ENCODE measurements at places on chromosomes 2 and 18. TPM values are rescaled to one million over a fixed set of nuclear protein-coding genes. Genes with fewer than 3 reads are reported as not detected.

Gene CNDP1
- not detected for total RNA-seq

DNA sequence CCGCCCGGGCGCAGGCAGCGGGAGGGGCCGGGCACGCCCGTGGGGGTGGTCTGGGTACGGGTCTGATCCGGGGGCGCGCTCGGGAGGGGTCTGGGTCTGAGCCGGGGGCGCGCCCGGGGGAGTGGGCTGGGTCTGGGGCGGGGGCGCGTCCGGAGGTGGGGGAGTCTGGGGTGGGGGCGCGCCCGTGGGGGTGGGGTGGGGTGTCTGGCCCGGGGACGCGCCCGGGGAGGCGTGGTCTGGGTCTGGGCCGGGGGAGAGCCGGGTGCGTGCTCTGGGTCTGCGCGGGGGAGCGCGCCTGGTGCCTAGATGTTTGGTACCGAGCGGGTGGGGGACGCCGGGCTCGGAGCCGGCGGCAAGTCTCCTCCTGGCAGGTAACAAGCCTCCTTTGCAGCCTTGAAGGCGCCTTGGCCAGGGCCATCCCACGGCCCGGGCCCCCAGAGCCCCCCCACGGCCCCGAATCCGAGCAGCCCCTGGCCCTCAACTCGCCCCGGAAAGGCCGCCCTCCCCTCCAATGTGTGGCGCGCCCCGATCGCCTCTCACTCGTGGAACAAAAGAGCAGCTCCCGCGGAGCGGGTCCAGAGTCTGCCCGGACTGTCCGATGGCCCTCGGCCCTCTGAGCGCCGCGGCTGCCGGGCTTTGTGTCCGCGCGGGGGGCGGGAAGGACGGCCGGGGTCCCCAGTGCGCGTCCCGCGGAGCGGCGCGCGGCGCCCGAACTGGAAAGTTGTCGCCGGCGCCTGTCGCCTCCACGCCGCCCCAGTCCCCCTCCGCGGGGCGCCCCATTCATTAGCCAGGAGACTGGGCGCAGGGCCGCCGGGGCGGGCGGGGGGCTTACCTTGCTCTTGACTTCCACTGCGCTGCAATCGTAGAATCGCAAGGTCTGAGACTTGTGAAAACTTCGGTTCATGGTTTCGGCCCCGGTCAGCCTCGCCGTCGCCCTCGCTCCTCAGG lies 595 bp downstream of the PARD6G start:
- DNase-seq, result no peak

DNA sequence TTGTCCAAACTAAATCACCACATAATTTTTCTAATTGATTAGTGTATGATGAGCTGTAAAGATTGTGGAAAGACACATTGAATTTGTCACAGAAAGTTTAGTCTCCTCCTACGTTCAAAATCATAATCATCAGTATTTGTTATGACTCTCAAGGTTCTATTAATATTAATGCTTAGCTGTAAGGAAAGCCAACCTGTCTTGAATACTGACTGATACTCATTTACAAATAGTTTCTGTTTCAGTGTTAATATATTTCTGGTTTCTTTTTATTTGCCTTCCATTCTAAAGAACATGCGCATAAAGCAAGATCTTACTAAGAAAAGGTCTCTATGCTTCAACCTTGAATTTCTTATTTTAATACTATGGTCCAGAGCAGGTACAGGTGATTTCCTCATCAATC lies 55.1 kb downstream of the CPS1 start:
- DNase-seq, result no peak

GRCh38 chr2:236805800-236806531 lies 236.3 kb downstream of the ACKR3 start:
- no peak for DNase-seq

- DNase-seq, result no peak
Observed at GRCh38 chr2:88176352-88176984, 6.3 kb downstream of the THNSL2 start.

Gene SCG2
- total RNA-seq, result 1.7 TPM

GRCh38 chr2:64143169-64144056 lies 807 bp downstream of the PELI1 start:
- no peak for DNase-seq

GRCh38 chr2:23426263-23426905 lies 41.4 kb downstream of the KLHL29 start:
- DNase-seq, result no peak

DNA sequence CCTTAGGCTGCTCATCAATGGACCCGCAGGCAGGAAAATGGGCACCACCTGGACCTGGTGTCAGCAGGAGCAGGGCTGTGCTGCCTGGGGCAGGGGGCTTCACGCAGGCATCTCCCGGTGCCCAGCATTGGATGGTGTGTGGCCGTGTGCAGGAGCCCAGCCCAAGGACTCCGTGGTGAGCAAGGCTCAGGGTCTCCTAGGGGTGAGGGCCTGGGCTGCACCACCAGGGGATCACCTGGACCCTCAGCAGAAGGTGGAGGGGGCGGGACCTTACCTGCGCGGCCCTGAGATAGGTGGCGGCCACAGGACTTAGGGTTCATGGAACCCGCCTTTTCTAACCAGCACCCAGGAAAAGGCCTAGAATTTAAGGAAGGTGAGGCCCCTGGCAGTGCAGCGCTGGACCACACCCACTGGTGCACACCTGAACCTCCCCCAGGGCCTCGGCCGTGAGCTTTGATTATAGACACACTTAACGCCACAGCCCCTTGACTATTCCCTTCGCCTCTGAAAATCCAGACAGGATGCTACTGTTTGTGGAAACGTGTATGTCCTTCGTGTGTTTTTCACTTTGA lies 89.0 kb downstream of the TMEM18 start:
- DNase-seq, result no peak

Data from esophagus muscularis mucosa (tissue), 4 donors.